LNCaP clone FGC (cell line): ENCODE measurements at places on chromosomes 2 and 18.

- DNase-seq, result no peak
Observed at GRCh38 chr2:240169486-240170353, 29.3 kb upstream of the OTOS start.

- no peak for DNase-seq
Observed at GRCh38 chr2:6864923-6865345, 773 bp downstream of the CMPK2 start.

- no peak for DNase-seq
Observed at GRCh38 chr2:133490411-133490980, 77.8 kb downstream of the NCKAP5 start.

- DNase-seq, result no peak
Observed at GRCh38 chr18:78919956-78920355, 59.7 kb upstream of the SALL3 start.

- no peak for DNase-seq
Observed at GRCh38 chr2:189050165-189050712, 76.1 kb downstream of the COL3A1 start.

GRCh38 chr2:101307503-101307902, 998 bp downstream of the RNF149 start:
- no peak for DNase-seq

- DNase-seq, result no peak
Observed at GRCh38 chr18:11470941-11471340, 138.5 kb upstream of the SLC35G4 start.

GRCh38 chr2:66434679-66435548, at the start of gene MEIS1:
MEIS1 (plus strand) TSS chr2:66435125; CDS start chr2:66435857, 732 bp downstream.
- no peak for DNase-seq

GRCh38 chr2:46657042-46657504, 177.7 kb downstream of the TMEM247 start:
- no peak for DNase-seq

- no peak for DNase-seq
Observed at GRCh38 chr2:65267008-65267407, 39.4 kb downstream of the ACTR2 start.

- no peak for DNase-seq
Observed at GRCh38 chr2:100895402-100895801, 75.5 kb downstream of the NPAS2 start.

DNA sequence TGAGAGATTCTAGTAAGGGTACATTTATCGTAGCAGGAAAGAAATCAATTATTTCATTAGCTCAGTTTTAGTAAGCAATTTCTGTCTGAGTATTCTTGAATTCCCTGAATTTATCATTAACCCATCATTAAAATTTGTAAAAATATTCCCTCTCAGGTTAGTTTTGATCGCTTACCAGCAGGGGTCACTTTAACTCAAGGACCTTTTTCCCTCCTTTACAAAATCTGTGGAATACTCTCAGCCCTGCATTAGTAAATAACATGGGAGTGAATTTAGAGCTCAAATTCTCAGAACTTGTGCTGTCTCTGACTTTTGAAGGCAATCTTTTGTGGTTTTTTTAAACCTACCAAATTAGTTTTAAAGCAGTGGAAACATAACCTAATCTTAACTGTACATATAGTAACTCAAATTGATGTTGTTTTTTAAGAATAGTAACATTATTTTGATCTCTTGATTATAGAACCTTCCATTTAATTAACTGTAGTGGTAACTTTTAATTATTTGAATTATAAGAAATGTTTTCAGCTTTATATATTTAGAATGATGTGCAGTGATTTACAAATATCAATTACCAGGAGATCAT, 97.2 kb downstream of the AGPS start:
- peak; percentile 6 for DNase-seq

DNA sequence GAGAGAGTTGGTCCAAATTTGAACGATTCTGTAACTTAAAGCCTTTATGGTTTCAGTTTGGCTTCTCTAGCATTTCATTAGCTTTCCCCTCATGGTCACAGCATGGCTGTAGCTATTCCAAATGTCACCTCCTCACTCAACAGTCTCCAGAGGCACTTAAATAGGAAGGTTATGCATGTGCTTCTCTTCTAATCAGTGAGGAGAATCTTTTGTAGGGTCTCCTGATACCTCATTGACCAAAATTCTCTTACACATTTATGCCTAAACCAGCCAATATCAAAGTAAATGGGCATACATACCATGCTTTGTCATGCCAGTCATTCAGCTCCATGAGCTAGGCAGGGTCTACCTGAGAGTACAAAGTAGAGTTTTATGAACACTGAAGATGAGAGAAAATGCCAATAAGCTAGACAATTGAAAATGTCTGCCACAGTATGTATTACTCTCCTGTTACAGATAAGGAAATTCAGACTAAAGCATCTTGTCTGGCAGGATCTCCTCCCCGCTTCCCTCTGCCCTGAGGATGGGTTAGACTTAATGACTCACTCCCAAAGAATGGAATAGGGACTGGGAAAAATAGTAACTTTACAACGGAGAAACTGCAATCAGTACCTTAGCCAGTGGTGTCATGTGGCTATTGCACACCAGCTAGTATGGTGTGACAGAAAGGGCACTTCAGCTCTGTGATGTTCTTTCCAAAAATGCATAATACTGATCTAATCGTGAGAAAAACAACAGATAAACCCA, 15.4 kb downstream of the DSG2 start:
- no peak for DNase-seq

- no peak for DNase-seq
Observed at GRCh38 chr2:77046339-77046738, 475.8 kb downstream of the LRRTM4 start.

GRCh38 chr2:235963853-235964577, 204.2 kb downstream of the GBX2 start:
- no peak for DNase-seq

GRCh38 chr2:42523341-42523740, 29.6 kb upstream of the KCNG3 start:
- DNase-seq, result no peak

DNA sequence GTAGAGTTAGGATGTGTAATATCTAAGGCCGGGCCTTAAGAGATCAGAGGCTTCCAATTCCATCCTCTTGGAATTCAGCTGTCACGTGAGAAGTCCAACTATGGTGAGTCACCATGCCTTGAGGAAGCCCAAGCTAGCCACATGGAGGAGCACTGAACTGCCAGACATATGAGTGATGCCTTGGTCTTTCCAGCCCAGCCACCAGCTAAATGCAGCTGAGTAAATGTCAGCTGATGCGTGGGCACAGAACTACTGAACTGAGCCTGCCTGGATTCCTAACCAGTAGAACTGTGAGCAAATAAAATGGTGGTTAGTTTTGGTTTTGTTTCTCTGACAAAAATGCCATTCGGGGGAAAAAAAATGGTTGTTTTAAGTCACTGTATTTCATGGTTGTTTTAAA, 153.7 kb upstream of the SERTAD2 start:
- DNase-seq, result no peak

DNA sequence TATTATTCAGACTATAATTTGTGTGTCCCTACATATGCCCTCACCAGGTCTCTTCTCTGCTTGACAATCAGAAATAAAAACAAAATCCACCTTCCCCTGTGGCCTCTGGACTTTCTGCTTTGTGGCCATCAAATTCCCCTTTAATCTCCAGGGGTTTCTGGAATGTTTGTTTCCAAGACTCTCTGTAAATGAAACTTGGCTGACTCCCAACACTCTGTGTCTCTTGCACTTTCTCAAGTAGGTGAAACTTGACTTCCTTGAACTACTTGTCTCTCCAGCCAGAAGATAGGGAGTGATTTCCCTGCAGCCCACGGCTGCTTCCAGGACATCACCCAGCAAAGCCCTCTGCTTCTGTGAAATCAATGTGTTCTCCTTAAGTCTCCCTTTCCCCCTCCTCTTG, 54.1 kb upstream of the AQP4 start:
- peak; percentile 59 for DNase-seq

- DNase-seq, result no peak
Observed at GRCh38 chr2:118830118-118830517, 17.3 kb downstream of the EN1 start.

- DNase-seq, result no peak
Observed at GRCh38 chr18:68478246-68478645, 236.7 kb downstream of the TMX3 start.

- DNase-seq, result no peak
Observed at GRCh38 chr2:310994-311393, 23.1 kb upstream of the ALKAL2 start.

DNA sequence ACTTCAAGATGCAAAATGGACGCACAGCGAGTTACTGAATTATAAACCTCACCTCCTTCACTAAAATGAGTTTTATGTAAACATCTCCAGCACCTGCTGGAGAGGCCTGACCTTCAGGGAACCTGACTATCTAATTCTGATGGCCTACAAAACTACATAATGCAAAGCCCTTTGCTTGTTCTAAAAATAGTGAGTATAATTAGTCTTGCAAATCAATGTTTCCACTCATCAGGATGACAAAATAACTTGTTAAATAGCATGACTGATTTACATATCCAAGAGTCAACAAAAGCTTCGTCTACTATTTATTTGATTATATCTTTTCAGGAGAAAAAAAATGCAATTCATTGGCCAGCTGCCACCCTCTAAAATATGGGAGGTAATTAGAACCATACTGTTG, 326.3 kb upstream of the MC4R start:
- DNase-seq, result no peak

- no peak for DNase-seq
Observed at GRCh38 chr2:1588978-1589621, 155.2 kb downstream of the PXDN start.

DNA sequence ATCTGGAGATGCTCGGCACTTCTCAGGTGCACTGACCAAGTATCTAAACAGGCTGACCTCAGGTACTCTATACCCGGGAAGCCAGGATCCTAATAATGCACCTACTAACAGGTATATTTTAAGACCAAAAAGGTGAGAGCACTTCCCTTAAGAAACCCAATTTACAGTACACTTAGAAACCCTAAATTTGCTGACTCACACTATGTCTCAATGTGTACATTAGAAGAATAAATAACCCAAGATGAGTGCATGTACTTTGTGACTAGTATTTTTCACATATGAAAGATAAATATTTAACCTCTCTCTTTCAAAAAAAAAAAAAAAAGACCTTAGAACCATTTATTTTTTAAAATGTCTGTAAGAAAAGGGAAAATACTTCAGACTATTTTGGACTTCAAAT, 118.8 kb downstream of the ZNF516 start:
- peak; percentile 38 for DNase-seq

DNA sequence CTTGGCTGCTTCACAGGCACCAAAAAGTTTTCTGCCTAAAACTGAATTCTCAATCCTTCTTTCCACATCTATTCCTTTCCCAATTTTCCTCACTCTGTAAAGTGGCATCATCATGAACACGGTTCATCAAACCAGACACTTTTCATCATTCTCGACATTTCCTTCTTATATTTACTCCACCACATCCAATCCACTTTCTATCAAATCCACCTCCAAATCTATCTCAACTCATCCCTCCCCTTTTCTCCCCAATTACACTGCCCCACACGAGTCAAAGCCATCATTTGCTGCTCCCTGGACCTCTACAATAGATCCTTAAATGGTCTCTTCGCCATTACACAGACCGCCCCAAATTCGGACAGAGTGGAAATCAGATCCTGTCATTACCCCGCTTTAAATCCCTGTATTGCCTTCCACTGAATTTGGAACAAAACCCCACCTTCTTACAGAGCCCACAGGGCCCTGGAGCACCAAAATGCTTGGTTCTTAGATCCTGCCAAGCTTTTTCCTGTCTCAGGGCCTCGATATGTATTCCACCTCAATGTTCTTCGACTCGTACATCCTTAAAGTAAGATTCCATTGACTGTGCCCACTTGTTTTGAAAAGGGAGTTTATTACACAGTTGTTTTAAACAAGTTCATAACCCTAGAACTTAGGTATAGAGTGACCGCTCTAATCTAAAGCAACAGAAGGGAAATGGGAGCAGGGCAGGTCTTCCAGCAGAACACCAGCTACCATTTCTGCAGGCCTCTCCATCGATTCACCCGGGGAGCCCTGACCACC, 856 bp downstream of the ACAA2 start:
- DNase-seq, result no peak

DNA sequence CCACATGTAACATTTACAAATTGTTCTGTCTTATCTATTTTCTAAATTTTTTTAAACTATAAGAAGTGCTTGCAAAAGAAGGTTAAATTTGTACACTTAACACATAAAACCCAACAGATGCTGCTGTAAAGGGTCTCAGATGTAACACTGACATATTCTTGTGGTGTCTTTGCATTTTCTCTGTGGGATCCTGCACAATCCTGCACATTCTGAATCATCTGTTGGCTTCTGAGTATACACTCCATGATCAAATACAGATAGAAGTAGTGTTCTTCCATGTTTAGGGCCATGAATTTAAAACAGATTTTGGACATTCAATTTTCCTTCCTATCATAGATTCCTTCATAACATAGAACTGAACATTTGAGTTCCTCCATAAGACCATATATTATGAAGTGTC, 89.0 kb downstream of the SPRED2 start:
- no peak for DNase-seq

GRCh38 chr18:27164905-27165304, 20.2 kb downstream of the CHST9 start:
- no peak for DNase-seq

DNA sequence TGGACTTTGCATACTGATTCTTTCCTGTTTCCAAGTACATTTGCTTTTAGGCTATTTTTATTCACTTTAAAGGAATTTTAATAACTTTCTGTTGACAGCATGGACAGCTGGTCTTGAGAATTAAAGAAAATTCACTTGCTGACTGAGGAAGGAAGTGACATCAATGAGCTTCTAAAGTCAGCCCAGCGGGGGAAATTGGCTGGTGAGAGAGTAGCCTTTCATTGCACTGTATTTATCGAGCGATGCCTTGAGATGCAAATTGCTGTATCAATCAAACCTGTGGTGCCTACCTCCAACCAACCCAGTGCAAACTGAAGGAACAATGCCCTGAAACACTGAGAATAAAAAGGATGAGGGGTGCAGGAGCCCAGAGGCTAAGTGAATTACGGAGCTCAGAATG, 91.4 kb upstream of the AQP4 start:
- DNase-seq, result no peak

GRCh38 chr2:59932341-59932740, 621.1 kb downstream of the BCL11A start:
- no peak for DNase-seq

GRCh38 chr2:25448808-25449207, 107.1 kb upstream of the DNMT3A start:
- DNase-seq, result no peak

DNA sequence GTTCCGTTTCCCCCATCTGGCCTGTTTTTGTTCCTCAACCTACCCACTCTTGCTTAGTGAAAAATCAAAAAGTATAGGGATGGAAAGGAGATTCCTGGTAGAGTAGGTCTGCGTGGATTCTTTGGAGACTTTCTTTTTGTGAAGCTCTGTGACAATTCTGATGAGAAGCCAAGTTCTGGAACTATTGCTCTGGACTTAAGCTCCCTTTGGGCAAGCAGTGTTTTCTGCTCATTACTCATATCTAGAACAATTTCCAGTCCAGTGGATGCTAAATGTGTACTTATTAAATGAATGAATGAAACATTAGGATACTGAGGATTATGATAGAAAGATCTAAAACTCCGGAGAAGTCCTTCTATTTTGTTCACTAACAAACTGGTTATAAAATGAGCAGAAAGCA, 76.5 kb downstream of the SOCS6 start:
- no peak for DNase-seq

- DNase-seq, result no peak
Observed at GRCh38 chr2:237524631-237525030, 37.6 kb downstream of the MLPH start.
